Activated CD4-positive, alpha-beta T cell treated with anti-CD3 and anti-CD28 coated beads, Interleukin-2, amount 10 ng/mL, durations not matched to agents 24 days and 14 days (primary cell): ENCODE measurements at places on chromosomes 4 and X. TPM values are rescaled to one million over a fixed set of nuclear protein-coding genes. Genes with fewer than 3 reads are reported as not detected.

DNA sequence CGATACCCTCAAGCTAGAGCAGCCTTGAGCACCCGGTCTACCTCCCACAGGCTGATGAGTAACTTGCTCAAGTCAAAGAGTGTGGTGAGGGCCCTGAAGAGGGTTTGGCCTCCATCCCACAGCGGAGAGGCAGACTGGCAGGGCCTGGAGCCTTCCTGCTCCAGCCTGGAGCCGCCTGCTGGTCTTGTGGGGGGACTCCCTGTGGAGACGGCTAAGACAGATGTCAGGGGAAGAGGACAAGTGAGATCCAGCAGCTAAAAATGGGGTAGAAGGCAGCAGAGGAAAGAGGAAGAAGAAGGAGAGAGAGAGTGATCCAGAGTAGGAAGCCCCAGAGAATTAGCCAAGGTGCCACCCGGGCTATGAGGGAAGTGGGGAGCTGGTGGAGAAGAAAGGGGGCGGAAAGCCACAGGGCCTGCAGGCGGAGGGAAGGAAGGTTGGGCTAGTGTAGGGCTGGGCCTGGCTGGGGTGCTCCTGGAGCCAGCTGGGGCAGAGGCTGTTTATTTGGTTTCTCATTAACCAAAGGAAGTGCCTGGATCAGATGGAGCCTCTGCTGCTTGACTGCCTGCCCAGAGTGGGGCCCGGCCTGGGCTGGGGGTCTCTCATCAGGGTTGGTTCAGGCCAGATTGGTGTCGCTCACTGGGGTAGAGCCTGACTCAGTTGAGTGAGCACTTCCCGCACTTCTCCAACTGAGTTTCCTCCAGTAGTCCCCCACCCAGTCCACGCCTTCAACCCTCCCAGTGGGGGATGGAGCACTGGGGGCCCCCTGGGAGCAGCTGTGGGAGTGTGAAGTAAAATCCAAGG is 14.2 kb downstream of the EFNB1 start:
- no peak overlapping the region for H3K27ac ChIP-seq
- DNase-seq = no peak

DNA sequence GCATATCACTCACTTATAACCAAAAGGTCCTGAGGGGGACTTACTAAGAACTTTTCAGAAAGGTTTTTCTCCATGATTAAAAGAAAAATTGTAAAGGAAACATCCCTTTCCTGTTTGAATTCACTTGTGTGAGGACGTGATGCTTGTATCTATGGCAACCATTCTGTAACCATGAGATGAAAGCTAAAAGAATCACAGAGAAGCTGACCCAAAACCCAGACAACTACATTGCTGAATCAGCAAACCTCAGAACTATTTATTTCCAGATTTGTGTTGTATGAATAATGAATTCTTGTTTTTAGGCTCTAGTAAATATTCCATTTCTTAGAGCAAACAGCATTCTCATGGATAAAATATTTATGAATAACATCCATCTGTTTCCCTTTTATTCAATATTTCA is 91.2 kb downstream of the RCHY1 start:
- no peaks in the 10 kb centered on the region for H3K27me3 ChIP-seq
- H3K4me3 ChIP-seq = no peak overlapping the region
- no peak for DNase-seq
- no peaks in the 10 kb centered on the region for H3K36me3 ChIP-seq
- H3K27ac ChIP-seq = no peak overlapping the region
- H3K4me1 ChIP-seq = no peaks in the 10 kb centered on the region

DNA sequence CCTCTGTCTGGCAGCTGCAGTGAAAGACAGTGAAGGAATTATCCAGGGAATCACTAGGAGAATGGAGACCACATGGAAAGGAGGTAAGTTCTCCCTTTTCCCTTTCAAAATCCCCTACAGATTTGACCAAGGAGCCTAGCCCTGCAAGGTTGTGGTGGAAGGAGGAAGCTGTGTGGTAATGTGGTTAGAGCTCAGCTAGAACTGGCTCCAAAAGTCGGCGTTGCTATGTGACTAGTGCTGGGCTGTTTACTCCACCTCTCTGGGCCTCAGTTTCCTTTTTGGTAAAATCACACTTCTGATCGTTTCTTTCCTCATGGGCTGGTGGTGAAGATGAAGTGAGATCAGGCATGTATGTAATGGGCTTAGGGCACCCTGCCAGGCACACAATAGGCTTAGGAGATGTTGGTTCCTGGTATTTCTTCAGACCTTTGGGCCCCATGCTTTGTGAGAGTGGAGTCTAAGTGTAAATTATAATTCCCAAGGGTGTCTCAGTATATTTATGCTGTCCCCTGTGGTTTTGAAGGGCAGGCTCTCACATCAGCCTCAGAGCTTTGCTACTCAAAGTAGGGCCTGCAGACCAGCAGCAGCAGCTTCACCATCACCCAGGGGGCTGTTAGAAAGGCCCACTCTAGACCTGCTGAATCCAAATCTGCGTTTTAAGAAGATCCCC is 183.7 kb upstream of the BCOR start:
- peaks cover 5% of the 10 kb centered on the region for H3K27me3 ChIP-seq
- H3K27ac ChIP-seq = no peak overlapping the region
- H3K4me1 ChIP-seq = peaks cover 21% of the 10 kb centered on the region
- H3K4me3 ChIP-seq = peak overlapping the region; percentile 6

DNA sequence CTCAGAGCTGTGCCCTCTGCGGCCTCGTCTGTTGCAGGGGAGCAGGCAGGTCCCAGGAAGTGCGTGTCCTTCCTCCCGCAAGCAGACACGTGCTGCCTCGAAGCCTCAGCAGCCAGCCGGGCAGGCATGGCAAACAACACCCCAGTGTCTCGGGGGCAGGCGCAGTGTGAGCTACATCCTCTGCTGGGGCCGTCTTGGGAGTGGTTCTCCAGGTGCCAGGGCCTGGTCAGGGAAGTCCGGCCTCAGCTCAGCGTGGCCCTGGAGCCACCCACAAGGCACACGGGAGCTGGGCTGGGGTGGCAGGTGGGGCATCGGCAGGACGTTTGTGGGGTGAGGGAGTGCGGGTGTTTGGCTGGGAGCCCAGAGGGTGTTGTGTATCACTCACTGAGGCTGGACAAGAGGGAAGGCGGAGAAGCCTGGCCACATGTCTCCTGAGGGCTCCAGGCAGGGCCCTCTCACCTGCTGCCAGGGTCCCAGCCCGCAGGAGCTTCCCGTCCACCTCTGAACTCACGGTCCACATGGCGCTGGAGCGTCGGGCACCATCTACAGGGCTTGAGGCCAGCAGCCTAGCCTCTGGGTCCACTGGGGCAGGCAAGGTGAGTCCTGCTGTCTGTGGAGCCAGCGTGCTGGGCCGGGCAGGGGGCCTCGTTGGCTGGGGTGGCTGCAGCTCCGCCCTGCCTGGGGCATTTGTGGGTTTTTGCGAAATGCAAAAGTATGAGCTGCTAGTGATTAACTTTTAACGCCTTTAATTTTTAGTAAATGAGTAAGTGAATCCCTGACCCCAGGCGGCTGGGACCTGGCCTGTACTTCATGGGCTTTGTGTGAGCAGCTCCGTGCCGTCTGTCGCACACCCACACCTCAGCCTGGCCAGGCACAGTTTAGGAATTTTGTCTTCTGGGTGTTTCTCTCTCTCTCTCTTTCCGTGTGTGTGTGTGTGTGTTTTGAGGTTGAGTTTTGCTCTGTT is 17.3 kb upstream of the UVSSA start:
- no peaks in the 10 kb centered on the region for H3K27me3 ChIP-seq
- H3K4me1 ChIP-seq = peaks cover 24% of the 10 kb centered on the region
- H3K4me3 ChIP-seq = peak overlapping the region; percentile 33
- peaks cover 28% of the 10 kb centered on the region for H3K36me3 ChIP-seq
- H3K27ac ChIP-seq = no peak overlapping the region
- no peak for DNase-seq

GRCh38 chr4:114200026-114200425 is 220.6 kb upstream of the ARSJ start:
- H3K4me1 ChIP-seq = no peaks in the 10 kb centered on the region
- no peaks in the 10 kb centered on the region for H3K36me3 ChIP-seq
- H3K27ac ChIP-seq = no peak overlapping the region
- DNase-seq = no peak
- H3K27me3 ChIP-seq = no peaks in the 10 kb centered on the region

DNA sequence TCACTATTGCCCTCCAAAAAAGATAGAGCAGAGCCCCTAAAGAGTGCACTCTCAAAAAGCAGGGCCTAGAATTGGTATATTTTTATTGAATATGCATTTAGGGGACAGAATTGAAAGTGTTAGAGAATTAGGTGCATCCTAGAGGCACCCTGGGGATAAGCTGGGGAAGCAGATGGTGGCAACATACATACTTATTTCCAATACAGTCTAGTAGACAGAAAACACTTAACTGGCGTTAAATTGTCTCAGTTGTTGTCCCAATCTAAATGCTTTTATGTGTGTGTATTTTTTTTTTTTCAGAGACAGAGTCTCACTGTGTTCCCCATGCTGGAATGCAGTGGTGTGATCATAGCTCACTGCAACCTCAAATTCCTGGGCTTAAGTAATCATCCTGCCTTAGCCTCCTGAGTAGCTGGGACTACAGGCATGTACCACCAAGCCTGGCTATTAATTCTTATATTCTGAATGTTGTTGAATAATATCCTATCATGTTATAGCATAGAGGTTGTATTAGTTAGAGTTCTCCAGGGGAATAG is 481.8 kb downstream of the GRXCR1 start:
- no peaks in the 10 kb centered on the region for H3K27me3 ChIP-seq
- H3K36me3 ChIP-seq = no peaks in the 10 kb centered on the region
- no peaks in the 10 kb centered on the region for H3K4me1 ChIP-seq
- H3K4me3 ChIP-seq = no peak overlapping the region

DNA sequence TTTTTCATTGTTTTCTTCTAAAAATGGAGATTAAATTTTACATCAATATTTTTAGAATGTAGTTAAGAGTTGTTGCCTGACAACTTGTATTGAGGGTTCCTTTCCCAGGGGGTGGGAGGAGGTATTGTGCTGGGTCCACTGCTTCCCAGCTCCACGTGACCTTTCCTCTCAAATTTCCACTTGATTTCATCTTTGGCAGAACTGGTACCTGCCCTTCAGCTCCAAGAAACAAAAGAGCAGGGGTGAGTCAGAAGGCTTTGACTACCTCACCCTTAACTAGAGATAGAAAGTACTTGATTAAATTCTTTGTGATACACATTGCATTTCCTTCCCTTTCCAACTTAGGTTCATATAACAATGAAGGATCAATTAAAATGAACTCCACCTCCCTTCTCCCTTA is 19.7 kb downstream of the TRIM2 start:
- no peak overlapping the region for H3K27ac ChIP-seq
- peaks cover 19% of the 10 kb centered on the region for H3K4me1 ChIP-seq
- H3K27me3 ChIP-seq = peaks cover 50% of the 10 kb centered on the region
- no peak for DNase-seq
- peaks cover 2% of the 10 kb centered on the region for H3K36me3 ChIP-seq

GRCh38 chrX:17656556-17656955 is 80.7 kb upstream of the SCML1 start:
- H3K36me3 ChIP-seq = peaks cover 4% of the 10 kb centered on the region
- no peak for DNase-seq
- peak overlapping the region; percentile 74 for H3K4me3 ChIP-seq

DNA sequence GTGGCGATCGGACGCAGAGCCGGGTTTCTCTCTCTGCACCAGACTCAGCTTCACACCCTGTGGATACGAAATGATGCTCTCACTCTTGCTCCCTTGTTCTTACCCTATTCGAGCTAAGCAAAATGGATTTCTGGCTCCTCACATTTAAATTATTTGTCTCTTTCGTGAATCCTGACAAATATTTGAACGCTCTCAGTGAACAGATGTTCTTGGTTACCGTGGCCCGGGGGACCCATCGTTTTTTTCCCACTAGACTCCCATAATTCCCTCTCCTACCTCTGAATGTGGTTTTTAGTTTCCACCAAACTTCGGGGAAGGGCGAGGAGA is 630 bp downstream of the SMARCA5 start:
- peak overlapping the region; percentile 97 for H3K27ac ChIP-seq
- peak overlapping the region; percentile 100 for H3K4me3 ChIP-seq
- DNase-seq = no peak
- peaks cover 30% of the 10 kb centered on the region for H3K4me1 ChIP-seq
- H3K27me3 ChIP-seq = peaks cover 10% of the 10 kb centered on the region

DNA sequence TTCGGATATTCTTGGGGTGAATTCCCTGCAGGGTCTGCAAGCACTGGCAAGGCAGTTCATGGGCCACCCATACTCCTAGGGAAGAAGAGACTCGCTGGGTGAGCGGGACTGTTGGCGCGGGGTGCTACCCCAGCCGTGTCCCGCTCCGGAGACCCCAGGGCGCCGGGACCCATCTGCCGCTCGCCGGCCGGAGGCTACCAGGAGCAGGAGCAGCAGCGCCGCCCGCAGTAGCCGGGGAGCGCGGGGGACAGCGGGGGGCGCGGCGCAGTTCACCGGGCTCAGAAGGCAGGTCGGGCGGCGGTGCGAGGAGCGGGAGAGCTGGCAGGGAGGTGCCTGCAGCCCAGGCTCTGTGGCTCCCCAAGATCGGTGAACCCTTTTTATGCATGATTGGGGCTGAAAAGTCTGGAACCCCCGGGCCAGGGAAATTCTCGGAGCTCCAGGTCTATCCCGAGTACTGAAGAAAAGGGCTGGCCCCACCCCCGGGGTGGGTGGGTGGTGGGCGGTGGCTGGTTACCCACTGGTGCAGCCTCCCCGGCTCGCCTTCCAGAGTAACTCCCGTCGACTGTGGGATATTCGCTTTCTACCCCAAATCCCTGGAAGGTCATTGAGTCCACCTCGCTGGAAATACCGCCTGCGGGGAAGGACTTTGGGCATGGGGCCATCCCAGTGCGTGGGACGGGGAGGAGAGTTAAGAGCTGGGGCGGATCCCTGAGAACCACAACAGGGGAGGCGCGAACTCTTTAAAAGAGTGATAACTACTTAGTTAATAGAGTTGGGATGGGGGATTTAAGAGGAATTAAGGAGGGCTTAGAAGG is 37.6 kb downstream of the PF4 start:
- H3K4me3 ChIP-seq = no peak overlapping the region
- H3K27ac ChIP-seq = no peak overlapping the region
- DNase-seq = no peak
- peaks cover 32% of the 10 kb centered on the region for H3K27me3 ChIP-seq

DNA sequence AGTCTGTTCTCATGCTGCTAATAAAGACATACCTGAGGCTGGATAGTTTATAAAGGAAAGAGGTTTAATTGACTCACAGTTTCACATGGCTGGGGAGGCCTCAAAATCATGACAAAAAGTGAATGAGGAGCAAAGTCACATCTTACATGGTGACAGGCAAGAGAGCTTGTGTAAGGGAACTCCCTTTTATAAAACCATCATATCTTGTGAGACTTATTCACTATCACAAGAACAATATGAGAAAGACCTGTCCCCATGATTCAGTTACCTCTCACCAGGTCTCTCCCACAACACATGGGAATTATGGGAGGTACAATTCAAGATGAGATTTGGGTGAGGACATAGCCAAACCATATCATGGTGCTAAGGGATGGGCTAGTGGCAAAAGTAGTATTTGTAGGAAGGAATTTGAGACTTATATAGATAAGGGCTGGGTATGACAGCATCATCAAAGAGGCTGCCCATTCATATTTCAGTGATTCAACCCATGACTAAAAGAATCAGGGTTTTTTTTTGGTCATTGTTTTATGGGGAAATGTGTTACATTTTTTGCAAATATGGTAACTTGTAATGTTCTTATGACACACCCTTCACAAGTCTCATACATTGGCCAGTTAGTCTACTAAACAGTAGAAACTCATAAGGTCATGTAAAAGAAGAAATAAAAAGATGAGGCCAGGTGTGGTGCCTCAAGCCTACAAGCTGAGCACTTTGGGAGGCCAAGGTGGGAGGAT is 34.7 kb downstream of the NUP62CL start:
- H3K4me3 ChIP-seq = no peak overlapping the region

KLB gene
- not detected in 2 replicates for total RNA-seq

AFM gene
- total RNA-seq = not detected in 2 replicates

CYTL1 gene
- not detected in 2 replicates for total RNA-seq

GJB1 gene
- not detected in 2 replicates for total RNA-seq

PRPS2 gene
- total RNA-seq = 111 and 115 TPM in 2 replicates

TMSB15C gene
- 3.1 and 3.6 TPM in 2 replicates for total RNA-seq
